Activated T-helper 17 cell treated with anti-CD3 and anti-CD28 coated beads, Interleukin-2, amount 50 U/mL, for 72 hours (primary cell): ENCODE measurements at places on chromosomes 2 and 18. TPM values are rescaled to one million over a fixed set of nuclear protein-coding genes. Genes with fewer than 3 reads are reported as not detected.

LRRFIP1 gene
- 271 TPM for total RNA-seq

DNA sequence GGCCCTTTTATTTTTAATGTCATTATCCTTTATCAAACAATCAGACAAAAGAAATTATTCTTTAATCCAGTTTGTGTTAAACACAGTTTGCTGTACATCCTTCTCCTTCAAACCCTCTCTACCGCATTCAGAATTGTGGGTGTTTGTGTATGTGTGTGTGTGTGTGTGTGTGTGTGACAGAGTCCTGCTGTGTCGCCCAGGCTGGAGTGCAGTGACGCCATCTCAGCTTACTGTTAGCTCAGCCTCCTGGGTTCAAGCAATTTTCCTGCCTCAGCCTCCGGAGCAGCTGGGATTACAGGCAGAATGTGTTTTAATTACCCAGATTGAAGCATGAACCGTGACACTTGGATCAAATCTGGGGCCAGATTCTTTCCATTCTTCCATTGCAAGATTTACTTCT, 723.7 kb downstream of the DCDC2C start:
- no peak for ATAC-seq

DNA sequence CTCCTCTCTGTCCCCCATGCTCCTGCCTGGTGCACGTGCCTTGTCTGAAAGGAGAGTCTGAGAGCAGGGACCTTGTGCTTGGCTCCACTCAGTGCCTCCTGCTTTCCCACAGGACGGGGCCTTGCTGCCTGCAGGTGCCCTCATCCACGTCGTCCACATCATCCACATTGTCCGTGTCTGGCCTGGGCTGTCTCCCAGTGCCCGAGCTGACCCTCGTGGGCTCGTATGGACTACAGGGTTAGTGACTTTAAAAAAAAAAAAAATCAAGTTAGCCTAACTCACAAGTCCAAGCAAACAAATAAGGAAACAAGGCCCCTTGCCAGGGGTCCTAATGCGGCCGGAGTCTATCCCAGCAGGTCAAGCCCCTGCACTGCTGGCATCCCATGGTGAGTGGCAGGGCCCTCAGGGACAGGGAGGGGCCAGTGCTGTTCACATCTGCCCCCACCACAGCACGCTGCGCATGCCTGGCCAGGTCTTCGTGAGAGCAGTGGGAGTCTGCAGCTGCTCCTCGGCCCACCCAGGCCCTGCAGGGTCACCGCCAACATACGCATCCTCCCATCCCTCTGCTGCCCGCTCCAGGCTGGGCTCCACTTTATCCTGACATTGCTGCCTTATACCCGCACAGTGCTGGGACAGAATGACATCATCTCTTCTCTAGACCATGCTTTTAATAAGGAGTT, 232.6 kb downstream of the NDUFA10 start:
- no peak for ATAC-seq

GRCh38 chr2:98516571-98516970, 71.9 kb downstream of the INPP4A start:
- ATAC-seq = no peak

DNA sequence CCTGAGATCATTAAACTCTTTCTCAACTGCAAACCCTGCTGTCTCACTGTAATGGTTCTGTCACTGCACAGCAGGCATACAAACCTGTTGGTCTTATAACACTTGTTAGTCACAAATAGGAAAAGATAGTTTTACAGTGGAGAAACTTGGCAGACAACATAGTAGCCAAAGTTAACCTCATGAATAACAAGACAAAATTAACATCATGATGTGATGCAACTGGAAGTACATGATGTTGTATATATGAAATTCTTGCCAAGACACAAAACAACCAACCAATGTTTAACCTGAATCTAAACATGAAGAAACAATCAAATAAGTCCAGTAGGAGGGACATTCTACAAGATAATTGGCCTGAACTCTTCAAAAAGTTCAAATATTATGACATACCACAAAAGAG, 189.3 kb downstream of the RNF152 start:
- no peak for ATAC-seq
